NCI-H524 (cell line): ENCODE measurements at places on chromosomes 2 and 18.

GRCh38 chr18:8771930-8772329 is 66.6 kb downstream of the MTCL1 start:
- peak; percentile 81 for DNase-seq

DNA sequence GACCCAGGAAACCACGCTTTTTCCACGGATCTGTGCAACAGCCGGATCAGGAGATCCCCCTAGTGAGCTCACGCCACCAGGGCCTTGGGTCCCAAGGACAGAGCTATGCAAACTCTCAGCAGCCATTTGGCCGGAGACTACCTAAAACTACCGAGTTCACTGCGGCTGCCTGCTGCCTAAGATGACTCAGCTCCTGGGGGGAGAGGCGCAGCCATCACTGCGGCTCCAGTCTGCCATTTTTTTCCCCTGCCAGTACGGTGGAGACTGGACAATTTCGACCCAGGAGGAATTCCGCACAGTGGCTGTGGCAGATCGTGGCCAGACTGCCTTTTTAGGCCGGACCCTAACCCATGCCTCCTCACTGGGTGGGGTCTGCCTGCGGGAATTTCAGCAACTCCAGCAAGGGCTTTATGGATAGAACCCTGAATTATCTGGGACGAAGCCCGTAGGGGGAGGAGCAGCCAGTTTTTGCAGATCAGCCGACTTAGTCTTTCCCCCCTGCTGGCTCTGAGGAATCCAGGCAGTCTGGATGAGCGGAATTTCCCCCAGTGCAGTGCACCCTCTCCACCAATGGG is 424.9 kb upstream of the UBE2E3 start:
- no peak for DNase-seq

DNA sequence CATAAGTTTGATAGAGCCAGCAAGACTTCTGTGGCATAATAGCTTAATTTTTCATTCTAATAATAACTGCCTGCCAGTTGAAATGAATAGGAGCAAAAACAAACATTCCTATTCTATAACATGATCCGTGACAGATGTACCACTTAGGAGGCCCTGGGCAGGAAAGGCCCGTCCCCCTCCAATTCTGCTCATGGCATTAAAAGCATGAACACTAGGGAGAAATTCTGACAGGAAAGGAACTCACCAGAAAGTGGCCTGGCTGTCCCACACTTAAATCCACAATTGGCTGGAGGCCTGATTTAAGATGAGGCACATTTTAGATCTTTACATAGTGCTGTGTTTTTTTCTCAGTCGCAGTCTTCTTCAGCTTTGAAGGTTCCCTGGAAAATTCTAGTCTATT is 261.9 kb upstream of the ETAA1 start:
- DNase-seq, result peak; percentile 56

DNA sequence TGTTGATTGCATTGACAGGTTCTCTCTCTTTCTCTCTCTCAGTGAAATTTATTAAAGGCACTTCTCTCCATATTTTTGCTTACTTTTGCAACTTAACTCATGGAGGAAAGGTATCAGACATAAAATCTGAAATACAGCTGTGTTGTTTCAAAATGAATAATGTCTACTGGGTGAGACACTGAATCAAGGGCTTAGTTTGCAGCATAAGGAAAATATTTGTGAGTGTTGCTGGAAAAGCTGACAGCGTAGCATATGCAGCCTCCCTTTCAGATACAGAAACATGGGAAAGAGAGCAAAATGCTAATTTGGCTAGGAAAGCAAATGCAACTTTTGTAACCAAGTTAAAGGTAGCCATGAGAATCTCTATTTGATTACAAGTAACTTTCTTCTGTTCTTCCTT is 81.5 kb upstream of the COL3A1 start:
- DNase-seq, result no peak

DNA sequence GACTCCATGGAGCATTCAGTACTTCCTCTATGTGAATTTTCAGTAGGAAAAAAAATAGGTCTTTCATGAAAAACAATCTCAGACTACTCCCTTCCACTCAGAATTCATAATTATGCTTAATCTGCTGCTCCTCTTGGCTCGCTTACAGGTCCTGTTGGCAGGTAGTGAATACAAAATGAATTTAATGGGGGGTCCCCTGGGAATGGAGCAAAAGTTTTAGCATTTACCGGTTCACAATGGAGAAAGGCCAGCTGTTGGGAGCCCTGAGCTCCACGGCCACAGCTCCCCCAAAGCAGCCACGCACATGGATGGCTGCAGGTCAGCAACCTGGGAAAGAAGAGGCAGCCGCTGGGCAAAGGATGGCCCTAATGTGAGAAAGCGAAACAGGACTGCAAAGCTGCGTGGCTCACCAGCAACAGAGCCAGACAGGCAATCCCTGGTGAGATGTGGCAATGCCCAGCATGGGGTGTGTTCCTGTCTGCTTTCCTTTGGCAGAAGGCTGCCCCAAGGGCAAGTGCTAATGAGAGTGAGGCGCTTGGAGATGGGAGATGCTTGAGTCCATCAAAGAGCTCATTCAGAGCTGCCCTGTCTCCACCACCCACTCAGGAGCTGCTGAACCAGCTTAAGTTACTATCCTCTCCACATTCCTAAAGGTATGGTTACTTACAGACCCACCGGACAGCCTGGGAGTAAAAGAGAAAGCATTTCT is 447.4 kb downstream of the EPHA4 start:
- no peak for DNase-seq

- DNase-seq, result peak; percentile 84
These were observed 626.7 kb downstream of the GALR1 start for GRCh38 chr18:77876319-77876865.

DNA sequence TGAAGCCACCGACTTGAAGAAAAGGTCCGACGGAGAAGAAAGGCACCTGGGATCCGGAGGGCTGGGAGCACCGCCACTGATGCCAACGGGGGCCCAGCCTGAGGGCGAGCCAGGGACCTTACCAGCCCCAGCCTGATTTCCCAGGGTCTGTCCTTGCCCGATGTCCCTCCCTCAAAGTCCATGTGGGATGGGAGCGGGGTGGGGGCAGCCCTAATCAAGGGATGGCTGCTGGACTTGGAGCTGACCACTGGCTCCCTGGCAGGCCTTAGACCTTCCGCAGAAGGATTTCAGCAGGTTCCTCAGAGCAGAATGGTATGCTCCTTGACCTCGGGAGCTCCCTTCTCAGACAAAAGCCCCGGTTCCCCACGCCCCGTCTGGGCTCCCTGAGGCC is 99.6 kb downstream of the ZFP36L2 start:
- DNase-seq, result no peak

GRCh38 chr2:204015118-204015843 is 78.7 kb downstream of the ICOS start:
- no peak for DNase-seq

DNA sequence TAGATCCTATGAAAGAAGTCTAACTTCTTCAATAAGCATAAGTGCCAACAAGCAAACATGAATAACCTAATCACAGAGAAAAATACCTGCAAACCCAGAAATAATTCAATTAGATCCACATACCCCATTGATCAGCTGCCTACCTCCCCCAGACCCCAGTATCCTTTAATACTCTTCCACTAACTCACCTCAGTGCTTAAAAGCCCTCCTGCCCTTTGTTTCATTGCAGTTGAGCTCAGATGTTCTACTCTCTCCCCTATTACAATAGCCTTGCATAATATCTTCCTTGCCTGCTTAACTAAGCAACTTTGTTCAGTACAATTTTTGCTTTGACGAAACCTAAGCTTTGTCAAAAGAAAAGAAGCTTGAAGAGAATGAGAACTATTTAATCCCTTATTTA is 156.0 kb upstream of the ZC3H15 start:
- DNase-seq, result no peak

- DNase-seq, result no peak
These were observed 277.3 kb downstream of the DSC3 start for GRCh38 chr18:30765247-30765646.

- no peak for DNase-seq
These were observed 32.0 kb downstream of the CENPO start for GRCh38 chr2:24824966-24825882.

- DNase-seq, result peak; percentile 66
These were observed 8.8 kb downstream of the RTP5 start for GRCh38 chr2:241877989-241878970.

- DNase-seq, result no peak
These were observed 132.3 kb downstream of the TTC32 start for GRCh38 chr2:19769513-19769912.

GRCh38 chr18:59575995-59576394 is 121.2 kb downstream of the CCBE1 start:
- no peak for DNase-seq

DNA sequence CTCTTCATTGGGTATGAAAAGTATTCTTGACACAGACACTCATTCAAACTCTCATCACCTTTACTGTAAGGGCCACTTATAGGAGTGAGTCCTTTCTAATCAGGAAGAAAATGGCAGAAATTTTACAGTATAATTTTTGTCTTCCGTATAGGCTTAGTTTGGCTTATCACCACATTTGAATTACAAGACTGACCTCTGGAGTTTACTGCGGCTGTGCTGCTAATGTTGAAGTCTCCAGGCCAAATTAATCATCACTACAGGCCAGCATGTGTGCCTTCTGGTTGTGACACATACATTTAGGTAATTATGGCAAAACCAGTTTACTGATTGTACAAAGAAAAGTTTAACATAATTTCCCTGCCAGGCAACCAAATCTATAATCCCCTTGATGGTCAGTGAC is 753.6 kb upstream of the GCFC2 start:
- DNase-seq, result peak; percentile 4

GRCh38 chr2:207530160-207531031 is 634 bp downstream of the CREB1 start:
- peak; percentile 28 for DNase-seq

DNA sequence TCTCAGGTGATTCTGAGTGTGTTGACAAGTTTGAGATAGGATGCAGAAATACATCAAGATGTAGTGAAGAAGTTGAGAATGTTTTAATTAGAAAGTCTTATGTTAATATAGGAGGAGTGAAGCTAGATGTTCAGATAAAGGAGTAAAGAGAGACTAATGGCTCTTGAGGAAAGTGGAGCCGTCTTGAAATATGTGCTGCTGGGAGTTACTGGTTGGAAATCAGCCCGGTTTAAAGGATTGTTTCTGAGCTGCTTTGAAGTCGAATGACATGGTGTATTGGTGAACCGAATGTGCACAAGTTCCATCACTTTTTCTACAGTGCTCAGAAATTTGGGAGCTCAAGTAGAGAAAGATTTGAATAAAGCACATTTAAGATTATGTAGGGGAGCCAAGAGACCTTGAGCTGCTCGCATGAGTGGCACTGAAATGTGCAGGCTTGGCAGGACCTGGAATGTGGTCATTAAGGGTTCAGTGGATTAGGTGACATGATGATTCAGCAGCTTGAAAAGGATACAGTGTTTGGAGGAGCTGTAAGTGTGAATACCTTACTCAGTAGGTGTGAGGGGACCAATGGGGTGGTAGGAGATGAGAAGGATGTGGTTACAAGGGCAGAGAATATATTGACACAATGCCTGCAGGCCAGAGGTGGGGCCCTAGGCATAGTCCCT is 68.6 kb downstream of the CAB39 start:
- DNase-seq, result no peak
